ENCODE measurements at places on chromosomes 2 and 18.

DNA sequence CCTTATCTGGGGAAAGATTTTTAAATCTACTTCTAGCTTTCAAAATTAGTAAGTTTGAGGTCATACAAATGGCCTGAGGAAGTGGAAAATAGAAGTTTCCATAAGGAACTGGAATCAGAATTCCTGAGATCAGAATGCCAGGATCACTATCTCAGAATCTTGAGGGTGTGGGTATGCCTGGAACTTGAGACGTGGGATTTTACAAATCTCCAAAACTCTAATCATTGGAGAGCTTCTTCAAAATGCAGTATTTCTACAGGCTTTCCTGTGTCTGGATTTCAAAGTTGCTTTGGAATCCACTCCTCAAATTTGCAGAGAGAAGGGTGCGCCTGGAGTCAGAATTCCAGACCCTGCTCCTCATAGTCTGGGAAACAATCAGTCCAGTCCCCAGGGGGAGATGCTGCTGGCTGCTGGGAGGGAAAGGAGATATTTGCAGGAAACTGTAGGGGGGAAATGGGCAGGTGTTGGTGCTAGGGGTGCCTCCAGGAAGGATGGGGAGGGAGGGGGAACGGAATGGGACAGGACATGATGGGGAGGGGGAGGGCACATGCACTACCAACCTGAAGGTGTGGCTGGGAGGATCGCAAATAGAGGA, 31.0 kb upstream of the CATIP start:
- DNase-seq = no peak

- DNase-seq = no peak
Measured at GRCh38 chr18:75257605-75258004, 47.0 kb downstream of the TSHZ1 start.

DNA sequence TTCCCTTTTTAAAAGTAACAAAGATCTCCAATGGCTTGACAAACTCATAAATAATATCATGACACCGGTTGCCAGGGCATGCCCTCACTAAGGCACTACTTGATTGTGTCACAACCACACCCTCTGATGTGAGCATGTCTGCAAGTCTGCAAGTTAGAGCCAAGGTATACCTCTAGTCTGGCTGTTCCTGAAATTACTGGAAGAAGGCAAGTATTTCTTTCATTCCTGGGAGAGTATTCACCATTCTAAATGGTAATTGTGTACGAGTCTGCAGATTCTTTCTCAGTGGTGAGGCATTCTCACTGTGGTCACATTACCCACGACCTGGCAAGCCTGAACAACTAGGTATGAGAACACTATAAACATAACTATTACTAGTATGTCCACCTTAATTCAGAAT, 25.7 kb upstream of the RNU4ATAC start:
- peak; percentile 81 for DNase-seq

DNA sequence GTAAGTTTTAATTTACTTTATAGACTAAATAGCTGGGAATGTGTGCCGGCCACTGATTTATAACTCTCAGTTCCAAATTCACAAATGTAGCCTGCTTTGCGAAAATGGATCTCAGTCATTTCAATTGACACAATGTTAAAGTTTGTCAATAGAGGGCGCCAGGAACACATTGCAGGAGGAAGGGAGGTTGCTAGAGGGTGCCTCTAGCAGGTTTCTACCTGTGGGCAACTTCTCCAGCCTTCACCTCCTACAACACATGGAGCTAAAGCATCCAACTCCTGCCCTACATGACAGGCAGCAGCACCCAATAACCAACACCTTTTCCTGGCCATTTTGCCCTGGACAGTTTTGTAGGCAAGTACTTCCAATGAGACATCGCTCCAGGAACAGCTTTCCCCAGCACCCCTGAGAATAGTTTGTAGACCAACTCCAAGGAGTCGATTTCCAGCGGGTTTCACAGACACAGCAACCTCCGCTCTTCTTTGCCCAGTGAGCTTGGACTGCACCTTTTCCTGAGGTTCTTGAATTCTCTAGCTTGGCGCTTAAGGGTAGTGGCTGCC, 784.8 kb upstream of the CDH2 start:
- DNase-seq = peak; percentile 5

GRCh38 chr2:120550893-120551446, 184.7 kb upstream of the GLI2 start:
- DNase-seq = no peak

GRCh38 chr18:47929681-47930198, 719 bp downstream of the SMAD2 start:
- peak; percentile 22 for DNase-seq
